ENCODE measurements at places on chromosomes 2 and 18.
A peak's percentile ranks its signal among the peaks of the same experiment; 100 is the strongest.

- no peak for DNase-seq
These were observed 5.1 kb upstream of the MIB1 start for GRCh38 chr18:21735452-21736015.

DNA sequence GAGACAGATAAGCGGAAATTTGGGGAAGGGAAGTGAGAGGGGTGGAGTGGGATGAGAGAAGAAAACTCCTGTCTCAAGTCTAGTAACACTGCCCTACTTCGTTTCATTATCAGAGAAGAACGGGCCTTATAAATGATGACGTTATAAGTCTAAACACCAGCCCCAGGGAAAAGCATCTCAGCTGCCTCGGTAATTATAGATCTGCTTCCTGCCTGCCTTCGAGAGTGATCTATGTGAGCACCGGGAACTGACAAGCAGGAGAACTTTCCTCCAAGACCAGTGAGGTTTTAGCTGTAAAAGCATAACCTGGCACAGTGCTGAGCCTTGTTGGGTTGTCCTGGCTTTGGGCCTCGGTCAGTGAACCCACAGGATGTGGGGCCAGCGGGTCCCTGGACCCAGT lies 227.9 kb upstream of the SIX2 start:
- DNase-seq, result no peak

DNA sequence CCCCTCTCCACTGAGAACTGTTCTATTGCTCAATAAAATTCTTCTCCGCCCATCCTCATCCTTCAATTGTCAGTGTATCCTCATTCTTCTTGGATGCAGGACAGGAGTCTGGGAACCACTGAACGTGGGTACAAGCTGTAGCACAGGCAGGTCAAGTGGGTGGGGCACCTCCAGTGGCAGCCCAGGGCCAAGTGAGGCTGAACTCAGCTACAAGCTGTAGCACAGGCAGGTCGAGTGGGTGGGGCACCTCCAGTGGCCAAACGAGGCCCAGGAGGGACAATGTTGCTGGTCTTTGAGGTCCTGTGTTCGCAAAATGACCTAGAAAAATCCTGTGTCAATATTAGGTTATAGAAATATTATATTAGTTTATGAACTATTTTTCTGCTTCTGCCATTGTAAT lies 352.0 kb downstream of the TMX3 start:
- DNase-seq, result no peak

GRCh38 chr2:152407204-152407721 lies 72.3 kb downstream of the FMNL2 start:
- peak; percentile 31 for DNase-seq

- DNase-seq, result no peak
These were observed 40.2 kb downstream of the SLC35F5 start for GRCh38 chr2:113716291-113716690.

DNA sequence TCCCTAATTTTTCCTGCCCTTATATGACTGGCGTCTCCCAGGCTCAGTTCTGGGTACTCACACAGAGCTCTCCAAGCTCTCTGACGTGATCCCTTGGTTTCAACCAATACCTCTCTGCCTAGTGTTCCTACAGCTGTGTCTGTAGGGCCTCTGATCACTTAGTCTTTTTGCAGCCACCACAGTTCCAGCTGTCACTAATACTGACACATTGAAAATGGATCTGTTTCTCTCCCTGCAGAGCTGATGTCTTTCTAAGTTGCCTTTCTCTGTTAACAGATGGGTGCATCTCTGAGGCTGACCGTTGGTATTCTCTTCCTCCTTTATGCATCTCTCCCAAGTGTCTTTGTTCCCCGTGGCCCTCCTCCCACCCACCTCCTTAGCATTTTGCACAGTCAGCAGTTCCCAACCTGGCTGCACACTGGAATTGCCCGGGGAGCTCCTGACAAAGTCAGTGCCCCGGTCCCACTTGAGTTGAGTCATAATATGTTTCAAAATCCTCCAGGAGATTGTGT lies 62.5 kb downstream of the CERS6 start:
- DNase-seq, result no peak

- no peak for DNase-seq
These were observed 417.1 kb downstream of the SOCS6 start for GRCh38 chr18:70705831-70706416.

GRCh38 chr18:74631623-74632350 lies 34.1 kb downstream of the ZNF407 start:
- DNase-seq, result no peak

DNA sequence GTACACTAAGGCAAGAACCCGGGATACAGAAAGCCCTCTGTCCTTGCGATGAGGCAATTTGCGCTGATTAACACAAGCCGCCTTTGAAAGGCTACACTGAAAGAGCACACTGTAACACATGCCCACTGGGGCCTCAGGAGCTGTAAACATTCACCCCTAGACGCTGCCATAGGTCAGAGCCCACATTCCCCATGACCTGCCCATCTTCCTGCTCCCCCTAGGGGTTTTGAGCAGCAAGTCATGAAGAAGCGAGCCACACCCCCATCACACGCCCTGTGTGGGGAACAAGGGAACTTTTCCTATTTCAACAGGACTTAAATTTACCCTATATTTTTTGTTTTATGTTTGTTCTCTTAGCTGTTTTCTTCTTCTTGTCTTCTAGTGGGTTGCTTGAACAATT lies 47.8 kb upstream of the SLC4A10 start:
- peak; percentile 40 for DNase-seq

DNA sequence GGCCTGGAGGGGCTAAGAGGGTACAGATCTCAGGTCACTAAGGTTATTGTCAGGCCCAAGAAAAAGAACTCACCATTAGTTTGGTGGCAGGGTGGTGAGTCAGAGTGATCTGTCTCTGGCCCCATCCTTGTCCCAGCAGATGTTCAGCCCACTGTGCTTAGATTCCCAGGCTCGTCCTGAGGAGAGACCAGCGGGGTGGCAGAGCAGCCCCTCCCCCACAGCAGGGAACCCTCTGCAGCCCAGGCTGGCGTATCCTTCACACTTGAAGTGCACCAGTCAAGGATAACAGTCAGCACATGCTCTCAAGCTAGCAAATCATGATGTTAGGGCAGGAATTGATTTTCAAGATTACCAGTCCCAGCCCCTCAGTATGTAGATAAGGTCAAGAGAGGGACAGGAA lies 43.1 kb downstream of the TMEM185B start:
- DNase-seq, result no peak

DNA sequence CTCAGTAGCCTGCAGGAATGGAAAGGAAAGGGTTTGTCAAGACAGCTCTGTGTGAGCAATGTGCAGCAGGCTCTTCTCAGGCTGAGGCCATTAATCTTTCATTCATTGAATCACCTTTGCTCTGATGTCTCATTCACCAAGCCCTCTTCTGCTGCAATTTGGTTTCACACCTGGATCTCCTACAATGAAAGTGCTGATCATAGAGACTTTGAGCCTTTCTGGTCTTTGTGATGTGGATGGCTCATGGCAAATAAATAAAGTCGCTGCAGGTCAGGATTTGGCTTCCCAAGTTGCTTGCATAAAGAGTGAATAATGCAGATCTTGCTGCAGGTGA lies 95.8 kb upstream of the SPRED2 start:
- DNase-seq, result no peak

GRCh38 chr2:30756971-30757370 lies 50.3 kb downstream of the CAPN13 start:
- no peak for DNase-seq

DNA sequence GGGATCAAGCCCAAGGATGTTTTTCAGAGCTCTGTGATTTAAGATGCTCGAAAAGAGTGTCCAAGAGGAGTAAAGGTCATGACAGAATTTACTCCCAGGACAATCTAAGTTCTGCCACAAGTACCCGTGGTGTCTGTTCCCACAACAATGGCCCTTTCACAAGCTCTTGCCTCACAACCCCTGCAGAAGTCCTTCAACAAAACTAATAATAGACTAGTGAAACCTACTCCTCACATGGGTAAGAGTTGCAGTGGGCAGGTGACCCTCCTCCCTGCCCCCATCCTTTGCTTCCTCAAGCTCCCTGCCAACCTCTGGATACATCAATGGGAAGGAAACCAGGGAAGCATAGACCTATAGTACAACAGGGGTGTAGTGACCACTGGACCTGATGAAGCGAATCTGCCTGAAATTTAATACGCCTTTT lies 34.9 kb downstream of the PTCD3 start:
- no peak for DNase-seq

DNA sequence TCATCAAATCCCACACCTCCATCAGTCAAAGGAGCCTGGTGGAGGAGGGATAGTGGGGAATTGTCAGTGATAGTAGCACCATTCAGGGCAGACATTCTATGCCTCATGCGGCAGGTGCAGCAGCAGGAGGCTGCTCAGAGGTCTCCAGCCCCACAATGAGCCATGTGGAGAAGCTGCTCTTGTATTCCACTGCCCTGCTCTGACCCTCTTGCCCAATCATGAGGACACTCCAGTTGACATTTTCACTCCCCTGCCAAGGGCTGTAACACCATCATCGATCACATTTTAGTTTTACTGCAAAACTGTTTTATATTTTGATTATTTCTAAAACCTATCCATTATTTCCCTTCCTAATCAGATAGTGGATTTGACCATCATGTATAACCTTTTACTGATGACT lies 487.6 kb upstream of the KLHL29 start:
- DNase-seq, result no peak

DNA sequence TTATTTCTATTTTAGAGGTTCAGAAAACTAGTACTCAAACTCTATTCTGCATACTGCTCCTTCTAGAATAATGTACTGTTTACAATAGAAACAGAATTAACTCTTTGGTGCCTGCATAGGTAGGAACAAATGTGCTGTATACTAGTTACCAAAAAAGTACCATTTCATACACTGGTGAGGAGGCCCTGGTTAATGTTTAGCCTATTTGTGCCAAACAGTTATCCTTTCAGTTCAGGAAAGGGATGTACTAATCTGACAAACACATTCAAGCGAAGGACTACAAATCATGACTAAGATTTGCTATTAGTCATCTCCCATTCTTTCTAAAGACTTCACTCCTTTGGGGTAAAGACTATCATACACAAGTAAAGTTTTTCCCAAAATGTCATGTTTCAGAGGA lies 47.4 kb downstream of the EXOC6B start:
- DNase-seq, result no peak

DNA sequence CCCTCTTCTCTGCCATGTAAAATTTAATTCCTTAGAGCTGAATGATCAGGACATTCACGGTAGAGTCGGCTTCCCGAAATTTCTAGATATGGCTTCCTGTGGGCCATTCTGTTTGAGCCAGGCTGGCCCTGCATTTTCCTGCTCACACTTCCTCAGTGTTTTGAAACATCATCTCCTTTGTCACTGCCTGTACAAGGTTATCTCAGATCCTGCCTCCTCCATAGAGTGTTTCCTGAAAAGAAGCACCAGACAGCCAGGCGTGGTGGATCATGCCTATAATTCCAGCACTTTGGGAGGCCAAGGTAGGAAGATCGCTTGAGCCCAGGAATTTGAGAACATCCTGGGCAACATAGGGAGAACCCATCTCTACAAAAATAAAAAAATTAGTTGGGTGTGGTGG lies 43.6 kb downstream of the GRHL1 start:
- no peak for DNase-seq

GRCh38 chr18:58512648-58513588 lies 116.0 kb downstream of the ALPK2 start:
- DNase-seq, result no peak

GRCh38 chr2:26614216-26615138 lies 26.7 kb downstream of the CIB4 start:
- no peak for DNase-seq

DNA sequence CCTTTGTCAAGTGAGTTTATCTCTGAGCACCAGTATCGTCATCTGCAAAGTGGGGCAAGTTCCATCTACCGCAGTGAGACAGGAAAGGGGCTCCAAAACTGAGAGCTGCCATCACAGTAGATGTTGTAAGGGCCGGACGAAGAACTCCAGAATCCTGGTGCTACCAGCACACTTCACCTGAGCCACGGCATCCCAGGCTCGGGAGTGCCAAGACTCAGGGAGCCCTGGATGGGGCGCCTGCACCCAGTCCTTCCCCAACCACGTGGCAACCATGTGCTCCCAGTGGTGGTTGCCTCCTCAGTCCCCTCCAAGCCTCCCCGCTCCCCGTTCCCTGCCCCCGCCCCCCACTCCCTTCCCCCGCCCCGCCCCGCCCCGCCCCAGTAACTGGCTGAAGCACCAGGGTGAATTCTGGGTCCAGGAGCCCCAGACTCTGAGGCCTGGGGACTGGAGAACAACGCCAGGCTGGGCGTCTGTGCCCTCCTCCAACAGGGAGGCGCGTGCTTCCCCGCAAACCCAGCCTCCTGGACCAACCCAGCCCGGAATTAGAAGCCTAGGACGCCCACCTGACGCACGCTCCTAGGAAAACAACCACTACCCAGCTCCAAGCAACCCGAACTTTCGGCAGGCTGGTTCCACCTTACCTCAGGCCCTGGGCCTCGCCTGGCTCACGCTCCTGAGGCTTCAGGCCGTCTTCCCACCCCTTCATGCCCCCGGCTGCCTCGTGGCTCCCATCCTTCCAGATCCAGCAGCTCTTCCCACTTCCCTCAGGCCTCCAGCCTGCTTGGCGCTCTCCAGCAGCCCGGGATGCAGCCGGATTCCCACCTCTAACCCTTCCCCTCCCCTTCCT lies 67.6 kb downstream of the LAMA3 start:
- DNase-seq, result no peak

GRCh38 chr2:119283873-119284331 lies 60.3 kb downstream of the STEAP3 start:
- no peak for DNase-seq

DNA sequence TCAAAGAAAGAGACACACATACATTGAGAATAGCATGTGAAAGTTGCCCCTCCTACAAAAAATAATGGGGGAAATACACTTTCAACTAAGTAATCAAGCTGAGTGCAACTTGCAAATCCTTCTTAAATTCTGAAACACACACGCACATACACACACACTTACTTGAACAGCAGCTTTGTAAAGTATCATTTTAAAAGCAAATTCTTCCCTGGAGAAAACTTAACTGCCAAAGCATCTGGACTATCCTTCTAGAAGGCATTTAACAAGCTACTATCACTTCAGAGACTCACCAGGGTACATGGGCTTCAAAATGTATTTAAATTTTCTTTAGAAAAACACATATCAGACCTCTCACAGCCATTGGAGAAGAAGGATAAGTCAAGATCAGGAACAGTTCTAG lies 15.3 kb downstream of the GAREM1 start:
- DNase-seq, result no peak

Measured in WERI-Rb-1 (cell line).